ENCODE measurements at places on chromosomes 5 and 9.
A peak's percentile ranks its signal among the peaks of the same experiment; 100 is the strongest.

DNA sequence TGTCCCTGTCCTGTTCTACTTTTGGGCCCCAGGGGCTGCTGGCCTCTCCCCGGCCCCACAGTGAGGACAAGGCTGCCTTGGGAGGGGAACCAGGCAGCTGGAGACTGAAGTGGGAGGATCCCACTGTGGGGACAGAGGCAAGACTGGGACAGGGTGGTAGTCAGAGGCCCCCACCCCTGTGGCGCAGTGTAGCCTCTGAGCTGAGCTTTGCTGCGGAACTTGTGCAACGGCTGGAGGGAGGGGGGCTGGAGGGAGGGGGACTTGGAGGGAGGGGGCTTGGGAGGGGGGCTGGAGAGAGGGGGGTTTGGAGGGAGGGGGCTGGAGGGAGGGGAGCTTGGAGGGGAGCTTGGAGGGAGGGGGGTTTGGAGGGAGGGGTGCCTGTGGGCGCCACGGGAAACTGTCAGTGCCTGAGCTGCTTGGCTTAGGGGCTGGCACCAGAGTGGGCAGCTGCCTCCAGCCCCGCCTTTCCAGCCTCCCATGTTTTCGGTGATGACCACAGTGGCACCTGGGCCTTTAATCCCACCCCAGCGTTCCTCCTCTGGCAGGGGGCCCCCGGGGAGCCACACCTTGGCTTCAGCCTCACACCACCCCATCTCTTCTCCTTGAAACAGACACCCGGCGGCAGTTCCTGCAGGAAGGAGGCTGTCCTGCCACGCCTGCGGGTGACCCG lies 2.3 kb upstream of the FUT7 start:
- no peak for DNase-seq

DNA sequence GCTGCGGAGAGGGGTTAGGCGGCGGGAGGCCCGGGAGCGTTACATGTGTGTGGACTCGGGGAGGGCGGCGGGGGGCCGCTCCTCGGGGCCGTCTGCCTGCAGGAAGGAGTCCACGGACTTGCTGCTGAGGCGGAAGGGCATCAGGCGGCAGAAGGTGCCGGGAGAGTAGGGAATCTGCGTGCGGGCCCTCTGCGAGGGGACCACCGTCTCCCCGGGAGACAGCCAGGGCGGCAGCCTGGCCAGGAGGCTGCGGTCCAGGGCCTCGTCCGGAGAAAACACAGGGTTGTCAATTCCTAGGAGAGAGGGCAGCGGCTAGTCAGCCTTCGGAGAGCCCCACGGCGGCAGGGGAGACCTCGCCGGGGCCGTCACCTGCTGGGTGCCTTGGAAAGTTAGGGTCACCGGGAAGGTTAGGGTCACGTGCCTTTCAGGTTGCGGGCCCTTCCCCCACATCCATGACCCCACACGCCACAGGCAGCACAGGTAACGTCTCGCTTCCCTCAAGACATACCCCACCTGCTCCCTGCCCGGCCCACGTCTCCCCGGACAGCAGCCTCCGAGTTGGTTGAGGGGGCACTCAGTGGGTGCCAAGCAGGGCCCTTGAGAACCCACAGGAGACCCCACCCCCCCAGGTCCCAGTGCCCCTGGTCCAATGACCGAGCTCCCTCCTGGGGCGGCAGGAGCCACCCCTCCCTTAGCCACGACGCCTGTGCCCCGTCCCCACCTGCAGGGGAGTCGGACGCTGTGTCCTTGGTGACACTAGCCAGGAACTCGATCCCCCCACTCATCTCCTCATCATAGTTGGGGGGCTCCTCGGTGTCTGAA lies 32.1 kb downstream of the EXOC3 start:
- DNase-seq = no peak

DNA sequence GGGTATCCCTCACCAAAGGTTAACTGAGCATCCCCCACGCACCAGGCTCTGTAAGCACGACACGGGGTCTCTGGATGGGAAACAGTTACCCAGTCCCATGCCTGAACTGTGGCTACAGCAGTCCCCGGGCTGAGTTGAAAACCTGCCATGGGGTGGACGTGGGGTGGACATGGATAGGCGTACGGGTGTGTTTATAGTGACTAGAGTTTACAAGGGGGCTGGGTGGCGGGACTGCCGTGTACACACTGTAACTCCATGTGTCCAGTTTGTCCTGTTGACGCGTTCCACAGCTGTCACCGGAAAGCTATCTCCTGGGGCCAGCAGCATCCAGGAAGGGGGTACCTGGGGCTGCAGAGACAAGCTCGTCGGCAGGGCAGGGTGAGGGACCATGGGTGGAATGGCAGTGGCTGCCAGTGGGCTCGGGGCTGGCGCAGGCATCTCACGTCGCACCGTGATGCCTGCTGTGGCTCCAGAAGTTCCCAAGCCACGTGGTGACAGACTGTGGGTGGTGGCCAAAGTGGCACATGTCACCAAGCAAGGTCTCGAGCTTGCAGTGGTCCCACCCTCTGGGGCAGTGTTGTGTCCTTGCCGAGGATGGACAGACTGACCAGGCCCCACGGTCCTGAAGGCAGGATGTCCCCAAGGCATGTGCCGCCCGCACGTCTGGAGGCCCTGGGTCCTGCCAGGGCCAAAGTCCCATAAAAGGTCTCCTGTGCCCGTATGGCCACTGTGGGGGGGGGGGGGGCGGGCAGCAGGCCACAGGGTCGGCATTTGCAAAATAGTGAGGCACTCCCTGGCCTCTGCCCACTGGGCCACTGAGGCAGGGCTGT lies 29.3 kb upstream of the RNF130 start:
- no peak for DNase-seq

- no peak for DNase-seq
These were observed 26.3 kb upstream of the TNPO1 start for GRCh38 chr5:72790186-72790585.

- no peak for DNase-seq
These were observed 338.1 kb upstream of the SMC2 start for GRCh38 chr9:103755986-103756385.

DNA sequence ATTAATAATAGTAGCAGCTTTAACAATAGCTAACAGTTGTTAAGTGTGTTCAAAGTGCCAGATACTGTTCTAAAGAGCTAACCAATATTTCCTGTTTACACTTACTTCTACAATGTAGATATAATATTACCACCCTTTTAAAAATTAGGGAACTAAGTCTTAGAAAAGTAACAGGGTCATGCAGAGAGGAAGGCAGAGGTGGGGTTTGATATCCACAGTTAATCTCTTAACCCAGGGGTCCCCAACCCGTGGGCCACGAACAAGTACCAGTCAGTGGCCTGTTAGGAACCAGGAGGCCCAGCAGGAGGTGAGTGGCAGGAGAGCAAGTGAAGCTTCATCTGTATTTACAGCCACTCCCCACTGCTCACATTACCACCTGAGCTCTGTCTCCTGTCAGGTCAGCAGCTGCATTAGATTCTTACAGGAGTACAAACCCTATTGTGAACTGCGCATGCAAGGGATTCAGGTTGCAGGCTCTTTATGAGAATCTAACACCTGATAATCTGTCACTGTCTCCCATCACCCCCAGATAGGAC lies 89.1 kb downstream of the ACTL7B start:
- no peak for DNase-seq

- DNase-seq = no peak
These were observed 87.6 kb downstream of the F2RL2 start for GRCh38 chr5:76535577-76535976.

- no peak for DNase-seq
These were observed 267.3 kb downstream of the MLLT3 start for GRCh38 chr9:20355022-20355421.

- no peak for DNase-seq
These were observed 262.0 kb downstream of the HTR1A start for GRCh38 chr5:63700241-63700640.

DNA sequence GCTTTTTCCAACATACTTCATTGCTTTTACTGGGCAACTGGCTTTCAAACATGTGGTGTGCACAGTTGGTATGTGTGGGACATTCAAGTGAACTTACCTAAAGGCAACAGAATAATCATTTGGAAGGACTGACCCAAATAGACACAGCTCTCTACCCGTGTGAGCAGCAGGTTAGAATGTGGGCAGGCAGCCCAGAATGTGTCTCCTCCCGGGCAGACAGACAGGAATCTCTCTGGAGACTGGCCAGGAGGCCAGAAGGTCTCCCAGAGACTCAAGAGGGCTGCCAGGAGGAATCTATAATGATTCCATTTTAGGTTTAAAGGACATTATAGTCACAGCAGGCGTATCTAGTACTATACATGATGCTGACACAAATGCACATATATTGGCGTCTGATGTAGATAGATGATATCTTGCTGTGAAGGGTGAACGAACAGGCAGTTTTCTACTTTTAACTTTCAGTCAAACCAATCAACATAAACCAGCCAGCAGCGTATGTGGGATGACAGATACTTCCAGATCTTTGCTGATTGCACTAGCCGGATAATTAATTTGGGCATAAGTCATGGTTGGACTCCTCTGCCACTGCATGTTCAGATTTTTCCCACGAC lies 297.4 kb upstream of the ZNF608 start:
- DNase-seq = no peak

- DNase-seq = no peak
These were observed 92.7 kb upstream of the NEURL1B start for GRCh38 chr5:172548311-172548731.

DNA sequence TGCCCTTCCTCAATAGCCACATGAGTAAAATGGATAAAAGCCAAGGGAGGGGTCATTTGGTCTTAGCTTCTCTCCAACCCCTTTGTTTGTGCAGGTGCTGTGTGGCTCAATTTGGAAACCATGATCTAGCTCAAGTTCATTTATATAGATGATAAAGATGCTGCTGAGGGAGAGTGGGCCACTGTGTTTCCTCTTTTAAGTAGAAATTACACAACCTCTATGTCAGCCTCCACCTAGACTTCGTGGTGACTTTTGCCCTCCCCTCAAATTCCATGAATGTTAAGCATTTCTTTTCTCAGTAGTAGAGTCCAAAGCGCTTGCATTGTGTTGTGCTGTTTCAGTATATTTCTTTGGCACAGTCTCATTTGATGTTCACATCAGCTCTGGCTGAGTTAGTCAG lies 241.4 kb downstream of the ARHGAP26 start:
- DNase-seq = no peak

DNA sequence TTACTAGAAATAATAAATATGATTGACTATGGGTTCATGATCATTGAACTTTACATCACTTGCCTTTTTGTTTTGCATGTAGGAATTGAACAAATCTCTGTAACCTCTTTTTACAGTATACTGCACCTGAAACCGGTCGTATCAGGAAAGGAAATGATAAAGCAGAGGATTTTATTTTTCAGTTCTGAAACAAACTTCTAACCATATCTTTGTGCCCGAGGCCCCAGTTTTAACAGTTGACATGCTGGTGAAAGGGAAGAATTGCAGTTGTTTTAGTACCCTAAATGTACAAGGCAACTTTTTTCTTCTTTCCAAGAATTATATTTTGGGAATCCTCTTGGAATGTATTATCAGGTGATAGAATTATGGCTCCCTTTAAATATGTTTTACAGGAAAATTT lies 27.8 kb downstream of the TMEM38B start:
- DNase-seq = no peak

- DNase-seq = no peak
These were observed at the start of gene HCN1 for GRCh38 chr5:45696206-45696836. TSS of gene HCN1 (minus strand) at chr5:45696380.

GRCh38 chr9:126684345-126684744 lies 70.6 kb downstream of the LMX1B start:
- no peak for DNase-seq

- DNase-seq = no peak
These were observed 96.7 kb upstream of the FER start for GRCh38 chr5:108650997-108651396.

- peak; percentile 0 for DNase-seq
These were observed 175.8 kb upstream of the GAS1 start for GRCh38 chr9:87122947-87123685.

DNA sequence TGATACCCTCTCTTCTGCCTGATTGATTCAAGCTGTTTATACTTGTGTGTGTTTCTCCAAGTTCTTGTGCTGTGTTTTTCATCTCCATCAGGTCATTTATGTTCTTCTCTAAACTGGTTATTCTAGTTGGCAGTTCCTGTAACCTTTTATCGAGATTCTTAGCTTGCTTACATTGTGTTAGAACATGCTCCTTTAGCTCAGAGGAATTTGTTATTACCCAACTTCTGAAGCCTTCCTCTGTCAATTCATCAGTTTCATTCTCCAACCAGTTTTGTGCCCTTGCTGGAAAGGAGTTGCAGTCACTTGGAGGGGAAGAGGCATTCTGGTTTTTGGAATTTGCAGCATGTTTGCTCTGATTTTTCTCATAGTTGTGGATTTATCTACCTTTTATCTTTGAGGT lies 126.2 kb upstream of the FTMT start:
- DNase-seq = no peak

- no peak for DNase-seq
These were observed 78.8 kb downstream of the GNAQ start for GRCh38 chr9:77952635-77953328.

- no peak for DNase-seq
These were observed 7.3 kb downstream of the CRHBP start for GRCh38 chr5:76960004-76960625.

GRCh38 chr5:132254321-132254977 lies 3.0 kb upstream of the PDLIM4 start:
- DNase-seq = no peak

DNA sequence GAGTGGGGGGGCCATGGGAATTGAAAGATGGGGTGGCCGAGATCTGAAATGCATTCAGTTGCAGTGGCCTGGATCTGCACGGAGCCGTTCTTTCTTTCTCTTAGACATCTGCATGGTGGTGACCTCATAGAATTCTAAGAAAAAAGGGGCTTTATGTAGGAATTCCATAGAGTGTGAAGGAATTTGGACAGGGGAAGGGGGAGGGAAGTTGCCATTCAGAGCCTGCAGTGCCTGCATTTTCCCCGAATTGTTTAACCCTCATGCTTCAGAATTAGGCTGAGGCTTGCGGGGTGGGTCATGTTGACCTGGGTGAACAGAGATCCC lies 4.9 kb downstream of the NEK6 start:
- no peak for DNase-seq

DNA sequence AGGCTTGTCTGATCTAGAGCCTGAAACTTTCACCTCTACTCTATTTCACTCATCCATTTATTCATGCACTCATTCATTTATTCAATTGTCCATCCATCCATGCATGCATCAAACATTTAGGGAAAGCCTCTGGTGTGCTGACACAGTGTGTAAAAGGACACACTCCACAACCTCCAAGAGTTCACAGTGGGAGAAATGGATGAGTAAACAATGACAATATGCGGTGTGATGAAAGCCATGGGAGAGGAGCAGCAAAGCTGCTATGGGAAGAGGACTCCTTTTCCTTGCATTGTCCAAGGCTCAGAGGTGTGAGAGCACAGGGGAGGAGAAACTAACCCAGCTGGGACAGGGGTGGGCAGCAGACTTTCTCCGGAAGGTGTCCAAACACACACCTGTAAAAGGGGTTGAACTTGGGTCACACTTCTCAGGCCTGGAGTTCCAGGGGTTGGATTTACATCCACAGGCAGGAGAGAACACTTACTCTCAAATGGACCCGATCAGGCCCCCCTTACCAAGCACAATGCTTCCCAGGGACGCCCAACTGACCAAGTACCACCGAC lies 21.2 kb upstream of the PFDN1 start:
- DNase-seq = no peak

DNA sequence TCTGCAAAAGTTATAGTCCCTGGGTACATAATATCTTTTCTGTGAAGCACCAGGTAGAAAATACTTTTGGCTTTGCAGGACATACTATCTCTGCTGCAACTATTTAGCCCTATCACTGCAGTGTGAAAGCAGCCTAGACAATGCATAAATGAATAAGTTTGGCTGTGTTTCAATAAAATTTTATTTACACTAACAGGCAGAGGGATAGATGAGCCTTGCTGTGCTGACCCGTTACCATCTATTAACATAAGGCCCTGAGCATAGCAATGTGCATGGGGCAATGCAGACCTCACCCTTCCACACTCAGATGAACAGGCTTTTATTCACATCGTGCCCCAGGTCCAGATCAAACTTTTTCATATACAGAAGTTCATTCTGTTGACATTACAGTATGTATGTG lies 27.8 kb downstream of the RASEF start:
- no peak for DNase-seq

Data from CD4-positive, alpha-beta T cell treated with Interleukin-4 for 4 hours (primary cell).